Psoas muscle (tissue), 8 donors: ENCODE measurements at places on chromosomes 4 and X. TPM values are rescaled to one million over a fixed set of nuclear protein-coding genes. Genes with fewer than 3 reads are reported as not detected.

GRCh38 chr4:51859476-51860031, 16.6 kb downstream of the DCUN1D4 start:
- H3K36me3 ChIP-seq, result peaks cover 1% of the 10 kb centered on the region
- peaks cover 52% of the 10 kb centered on the region for H3K4me1 ChIP-seq
- no peaks in the 10 kb centered on the region for H3K27me3 ChIP-seq

GRCh38 chr4:93743635-93744034, 84.9 kb upstream of the ATOH1 start:
- no peaks in the 10 kb centered on the region for H3K4me1 ChIP-seq
- no peak overlapping the region for H3K4me3 ChIP-seq
- no peaks in the 10 kb centered on the region for H3K27me3 ChIP-seq
- H3K27ac ChIP-seq, result no peak overlapping the region
- DNase-seq, result no peak
- H3K36me3 ChIP-seq, result no peaks in the 10 kb centered on the region

Gene DMP1
- not detected for polyA plus RNA-seq

Gene GLUD2
- polyA plus RNA-seq, result 0.36 TPM
